PC-9 (cell line): ENCODE measurements at places on chromosomes 1 and 21. TPM values are rescaled to one million over a fixed set of nuclear protein-coding genes. Genes with fewer than 3 reads are reported as not detected.
A peak's percentile ranks its signal among the peaks of the same experiment; 100 is the strongest.

The SDC3 gene
- total RNA-seq, result 33.7 and 37.4 TPM in 2 replicates

The GPR89A gene
- 20.4 and 22.5 TPM in 2 replicates for total RNA-seq

The ATF3 gene
- total RNA-seq, result 10.2 and 10.8 TPM in 2 replicates

The EFNA4 gene
- 14.0 and 17.3 TPM in 2 replicates for total RNA-seq

The FAM72D gene
- total RNA-seq, result 8.3 TPM in 2 replicates

The TRIM46 gene
- total RNA-seq, result 6.0 and 6.2 TPM in 2 replicates

DNA sequence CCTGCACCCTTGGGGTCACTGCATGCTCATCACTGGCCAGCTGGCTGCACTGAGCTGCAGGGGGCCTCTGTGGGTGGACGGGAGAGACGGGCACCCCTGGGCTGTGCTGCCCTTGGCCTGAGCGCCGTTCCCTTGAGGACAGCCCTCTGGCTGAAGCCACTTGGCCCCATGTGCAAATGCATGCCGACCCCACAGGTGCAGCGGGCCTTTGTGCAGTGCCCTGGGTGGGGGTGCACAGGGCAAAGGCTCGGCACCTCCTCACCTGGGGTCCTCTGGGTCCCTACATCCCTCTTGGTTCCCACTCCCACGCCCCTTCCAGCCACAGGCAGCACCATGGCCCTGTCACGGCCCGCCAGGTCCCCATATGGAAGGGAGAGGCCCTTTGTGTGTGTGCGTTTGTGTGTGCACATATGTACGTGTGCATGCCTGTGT is 41.3 kb downstream of the COQ8A start:
- no peak for DNase-seq

- DNase-seq, result no peak
Observed at GRCh38 chr21:27570306-27570868, 603.5 kb upstream of the ADAMTS5 start.

GRCh38 chr1:61588736-61589672 is 135.9 kb downstream of the TM2D1 start:
- peak; percentile 69 for DNase-seq

DNA sequence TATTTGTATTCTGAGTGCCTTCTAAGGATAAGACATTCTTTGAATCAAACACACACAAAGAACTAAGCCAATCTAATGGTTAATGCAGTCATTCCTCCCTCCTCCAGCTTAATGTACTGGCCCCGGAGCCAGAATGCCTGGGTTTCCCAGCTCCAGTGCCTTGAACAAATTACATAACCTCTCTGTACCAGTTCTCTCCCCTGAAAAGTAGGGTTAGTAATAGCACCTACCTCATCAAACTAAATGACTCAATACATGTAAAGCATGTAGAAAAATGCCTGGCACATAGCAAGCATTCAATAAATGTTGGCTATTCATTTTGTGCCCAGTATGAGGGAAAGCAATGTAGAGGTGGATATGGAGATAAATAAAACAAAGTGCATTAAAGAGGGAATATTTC is 14.0 kb downstream of the C1orf52 start:
- no peak for DNase-seq

DNA sequence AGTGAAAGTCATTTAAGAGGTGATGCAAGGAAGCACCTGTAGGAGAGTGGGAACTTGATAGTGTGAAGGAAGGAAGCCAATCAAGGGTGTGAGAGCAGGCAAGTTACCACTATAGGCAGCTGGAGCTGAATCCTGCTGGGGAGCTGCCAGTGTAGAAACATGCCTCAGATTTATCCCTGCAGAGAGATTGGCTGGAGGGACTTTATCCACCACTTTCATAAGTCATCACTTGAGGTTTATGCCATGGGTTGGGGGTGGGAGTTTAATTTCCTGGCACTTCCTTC is 443.6 kb downstream of the PLPP3 start:
- DNase-seq, result no peak

- DNase-seq, result no peak
Observed at GRCh38 chr21:34524646-34525601, 12.9 kb upstream of the KCNE1 start.

DNA sequence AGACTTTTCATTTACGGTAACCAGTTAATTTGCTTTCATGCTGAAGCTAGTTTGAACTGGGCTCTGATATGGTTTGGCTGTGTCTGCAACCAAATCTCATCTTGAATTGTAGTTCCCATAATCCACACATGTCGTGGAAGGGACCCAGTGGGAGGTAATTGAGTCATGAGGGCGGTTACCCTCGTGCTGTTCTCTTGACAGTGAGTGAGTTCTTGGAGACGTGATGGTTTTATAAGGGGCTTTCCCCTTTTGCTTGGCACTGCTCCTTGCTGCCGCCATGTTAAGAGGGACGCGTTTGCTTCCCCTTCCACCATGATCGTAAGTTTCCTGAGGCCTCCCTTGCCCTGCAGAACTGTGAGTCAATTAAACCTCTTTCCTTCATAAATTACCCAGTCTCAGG is 10.3 kb upstream of the FHAD1 start:
- DNase-seq, result no peak

DNA sequence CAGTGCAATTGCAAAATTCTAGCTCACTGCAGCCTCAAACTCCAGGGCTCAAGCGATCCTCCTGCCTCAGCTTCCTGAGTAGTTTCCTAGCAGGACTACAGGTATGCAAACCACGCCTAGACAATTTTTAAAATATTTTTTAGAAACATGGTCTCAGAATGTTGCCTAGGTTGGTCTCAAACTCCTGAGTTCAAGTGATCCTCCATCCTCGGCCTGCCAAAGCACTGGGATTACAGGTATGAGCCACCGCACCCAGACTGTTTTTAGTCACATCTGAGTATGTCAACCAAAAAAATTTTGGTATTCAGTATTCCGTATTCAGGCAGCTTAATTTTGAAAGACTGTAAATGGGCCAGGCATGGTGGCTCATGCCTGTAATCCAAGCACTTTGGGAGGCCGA is 11.2 kb downstream of the TARBP1 start:
- no peak for DNase-seq

DNA sequence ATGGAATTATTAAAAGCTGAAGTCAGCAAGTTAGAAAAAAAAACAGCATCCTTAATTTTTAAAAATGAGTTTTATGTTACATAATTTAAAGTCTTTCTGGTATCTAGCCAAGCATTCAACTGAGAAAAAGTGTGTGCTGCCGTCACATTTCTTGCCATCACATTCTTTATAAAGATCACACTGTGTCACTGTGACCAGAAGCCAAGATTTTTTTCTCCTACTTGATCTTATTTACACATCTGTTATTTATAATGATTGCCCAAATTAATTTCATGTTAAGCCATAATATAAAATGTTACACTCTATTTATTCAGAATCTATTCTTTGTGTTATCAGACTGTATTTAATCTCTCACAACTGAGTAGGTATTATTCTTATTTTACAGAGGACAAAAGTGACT is 1603.7 kb downstream of the PLA2G4A start:
- no peak for DNase-seq

GRCh38 chr1:206503591-206504362 is 3.6 kb upstream of the RASSF5 start:
- DNase-seq, result peak; percentile 97

- DNase-seq, result no peak
Observed at GRCh38 chr1:156911577-156912298, 8.7 kb upstream of the LRRC71 start.

- no peak for DNase-seq
Observed at GRCh38 chr1:93095804-93096585, 16.9 kb downstream of the MTF2 start.

DNA sequence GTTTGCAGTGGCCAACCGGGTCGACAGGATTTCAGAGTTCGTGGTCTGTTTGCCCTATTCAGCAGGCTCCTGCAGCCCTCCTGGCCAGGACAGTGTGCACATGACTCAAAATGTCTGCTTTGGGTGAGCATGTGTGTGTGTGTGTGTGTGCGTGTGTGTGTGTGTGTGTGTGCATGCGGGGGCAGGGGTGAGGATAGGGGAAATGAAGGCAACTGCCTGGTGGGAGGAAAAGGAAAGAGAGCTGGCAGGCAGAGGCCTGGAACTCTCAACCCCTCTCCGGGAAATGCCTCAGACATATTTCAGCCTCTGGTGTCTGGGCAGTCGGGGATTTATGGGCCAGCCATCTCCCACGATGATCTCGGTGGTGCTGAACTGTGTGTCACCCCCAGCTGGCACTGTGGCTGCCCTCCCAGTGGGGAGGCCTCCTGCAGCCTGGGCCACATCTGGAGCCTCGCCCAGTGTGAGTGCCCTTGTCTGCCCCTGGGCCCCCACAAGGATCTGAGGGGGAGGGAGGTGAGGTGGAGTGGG is 15.2 kb downstream of the CDCP2 start:
- no peak for DNase-seq

DNA sequence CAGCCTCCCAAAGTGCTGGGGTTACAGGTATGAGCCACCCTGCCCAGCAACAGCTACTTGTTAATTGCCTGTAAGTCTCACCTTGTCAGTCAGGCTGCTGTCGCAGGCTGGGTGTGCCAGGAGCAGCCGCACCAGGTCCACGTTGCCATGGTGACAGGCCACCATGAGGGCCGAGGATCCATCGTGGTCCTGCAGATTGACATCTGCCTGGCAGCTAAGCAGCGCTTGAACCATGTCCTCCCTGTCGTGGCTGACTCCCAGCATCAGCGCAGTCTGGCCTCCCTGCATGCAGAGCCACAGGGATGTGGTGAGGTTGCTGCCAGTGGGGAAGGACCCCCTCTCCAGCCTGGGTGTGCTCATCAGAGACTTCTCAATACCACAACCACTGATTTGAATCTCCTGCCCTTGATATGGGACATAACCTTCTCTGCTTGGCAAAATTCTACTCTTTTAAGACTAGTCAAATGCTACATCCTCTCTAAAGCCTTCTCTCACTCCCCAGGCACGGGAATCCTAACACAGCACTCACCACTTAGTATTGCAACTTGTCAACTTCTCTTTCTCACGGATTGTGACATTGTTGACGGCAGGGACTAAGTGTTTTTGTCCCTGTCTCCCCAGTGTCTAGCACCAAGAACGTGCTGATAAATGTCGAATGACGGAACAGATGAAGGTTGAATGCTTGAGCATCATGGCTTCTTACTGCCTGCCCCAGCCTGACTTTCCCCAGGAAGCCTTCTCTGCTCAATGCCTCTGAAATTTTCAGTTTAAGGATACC is 52.9 kb downstream of the L1TD1 start:
- DNase-seq, result no peak

GRCh38 chr1:17437580-17438317 is 1.7 kb downstream of the RCC2 start:
- DNase-seq, result peak; percentile 35

GRCh38 chr1:51284487-51284954 is 45.8 kb downstream of the TTC39A start:
- DNase-seq, result peak; percentile 21

- no peak for DNase-seq
Observed at GRCh38 chr1:143652744-143653428, 318.9 kb downstream of the FAM72C start.

DNA sequence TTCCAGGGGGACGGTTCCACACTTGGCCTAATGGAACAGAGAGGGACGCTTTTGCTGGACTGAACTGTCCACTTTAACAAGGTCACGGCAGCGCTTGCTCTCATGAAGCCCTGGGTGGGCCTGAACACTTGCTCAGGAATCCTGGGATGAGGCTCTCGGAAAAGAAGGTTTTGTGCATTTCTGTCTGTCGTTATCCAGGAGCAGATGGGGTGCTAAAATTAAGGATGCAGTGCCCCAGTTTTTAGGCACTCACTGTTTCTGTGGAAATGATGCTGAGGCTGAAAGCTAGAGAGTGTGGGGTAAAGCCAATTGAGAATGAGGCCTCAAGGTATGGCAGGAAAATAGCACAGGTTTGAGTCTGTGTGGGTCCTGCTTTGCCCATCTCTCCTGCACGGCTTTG is 111.0 kb downstream of the DAB1 start:
- no peak for DNase-seq

DNA sequence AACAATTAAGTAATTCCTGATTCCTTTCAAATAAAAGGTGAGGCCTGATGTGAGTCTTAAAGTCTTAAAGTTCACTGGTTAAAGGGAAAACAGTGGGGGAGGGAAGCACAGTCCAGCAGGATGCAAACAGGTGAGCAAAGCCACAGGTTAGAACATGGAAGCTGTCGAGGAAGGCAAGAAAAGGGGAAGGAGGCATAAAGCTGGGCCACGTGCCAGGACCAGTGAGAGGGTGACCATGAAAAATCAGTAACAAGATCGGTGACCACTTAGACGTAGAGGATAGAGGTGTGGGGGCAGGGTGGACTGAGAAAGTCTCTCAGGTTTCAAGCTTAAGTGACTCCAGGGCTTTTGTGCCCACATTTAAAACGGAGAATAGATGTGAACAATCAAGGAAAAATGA is 231.3 kb downstream of the SETD4 start:
- DNase-seq, result no peak

DNA sequence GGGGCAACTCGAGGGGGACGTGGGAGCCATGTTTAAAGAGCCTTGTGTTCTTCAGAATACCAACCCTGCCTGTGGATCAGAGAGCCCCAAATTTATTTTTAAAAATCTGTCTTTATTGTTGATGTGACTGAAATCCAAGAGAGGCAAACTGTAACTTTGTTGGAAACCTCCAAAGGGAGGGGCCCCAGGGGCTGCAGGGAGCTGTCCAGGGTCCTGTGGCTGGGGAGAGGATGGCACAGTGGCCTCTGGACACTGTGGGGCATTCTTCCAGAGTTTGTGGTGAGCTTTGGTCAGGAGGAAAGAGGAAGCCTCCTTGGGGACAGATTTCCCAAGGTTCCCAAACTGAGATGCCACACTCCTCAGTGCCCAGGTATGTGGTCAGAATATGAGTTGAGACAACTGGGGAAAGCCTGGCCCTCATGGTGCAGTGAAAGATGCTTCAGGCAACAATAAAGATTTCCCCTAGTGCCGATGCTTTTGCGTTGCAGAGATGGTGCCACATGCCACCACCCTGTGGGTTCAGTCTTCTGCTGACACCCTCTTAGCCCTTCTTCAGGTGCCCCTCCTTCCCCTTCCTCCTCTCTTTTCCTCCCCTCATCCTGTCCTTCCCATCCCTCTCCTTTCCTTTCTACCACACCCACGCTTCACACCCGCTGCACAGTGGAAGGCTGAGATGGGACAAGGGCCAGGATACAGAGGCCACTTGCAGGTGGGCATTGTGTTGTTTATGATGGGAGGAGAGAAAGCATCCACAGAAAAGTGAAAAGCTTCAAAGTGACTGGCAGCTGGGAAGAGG is 122.1 kb downstream of the UCK2 start:
- peak; percentile 7 for DNase-seq

DNA sequence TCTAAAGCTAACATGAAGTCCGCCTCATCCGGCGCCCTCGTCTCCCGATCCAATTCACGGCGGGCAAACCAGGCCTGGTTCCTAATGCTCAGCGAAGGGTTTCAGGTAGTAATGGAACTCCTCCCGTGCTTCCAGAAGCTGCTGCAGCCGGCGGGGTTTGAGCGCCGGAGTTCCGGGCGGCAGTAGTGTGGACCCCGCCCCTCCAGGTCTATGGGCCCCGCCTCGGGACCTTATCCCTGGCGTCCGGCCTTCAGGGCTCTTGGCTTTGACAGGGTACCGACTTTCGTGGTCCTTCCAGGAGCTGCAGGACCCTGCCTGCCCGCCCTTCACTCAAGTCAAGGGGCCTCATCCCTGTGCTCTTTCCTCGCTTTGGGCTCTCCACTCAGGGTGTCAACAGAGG is 304.1 kb downstream of the FAM72C start:
- DNase-seq, result no peak

GRCh38 chr1:156128308-156128653 is 13.8 kb downstream of the LMNA start:
- DNase-seq, result no peak
